Activated T-helper 1 cell treated with anti-CD3 and anti-CD28 coated beads, Interleukin-12 subunit alpha, Interleukin-12 subunit beta, Interleukin-2, Interleukin-4 antibody, amounts not matched to agents 30 ng/mL and 10 ng/mL and 1 ng/mL, durations not matched to agents 14 hours and 24 hours and 36 hours (primary cell): ENCODE measurements at places on chromosomes 12 and 14. TPM values are rescaled to one million over a fixed set of nuclear protein-coding genes. Genes with fewer than 3 reads are reported as not detected.

The PAPLN gene
- total RNA-seq = 0.39 and 0.96 TPM in 2 replicates

The RAD51AP1 gene
- total RNA-seq = 34.1 and 39.4 TPM in 2 replicates

The CFAP251 gene
- 0.65 and 0.76 TPM in 2 replicates for total RNA-seq

The TRIM9 gene
- total RNA-seq = 0.31 TPM in 1 of 2 replicates, not detected in the other

The AKAP3 gene
- 0.65 and 1.1 TPM in 2 replicates for total RNA-seq

The BHLHE41 gene
- not detected in 2 replicates for total RNA-seq

The TULP3 gene
- total RNA-seq = 7.9 and 8.6 TPM in 2 replicates

The PRB4 gene
- total RNA-seq = not detected in 2 replicates

The ANO2 gene
- total RNA-seq = not detected in 2 replicates

The GLT1D1 gene
- total RNA-seq = 2.0 and 2.1 TPM in 2 replicates
